T1000 (cell line): ENCODE measurements at places on chromosomes 5 and 9.

DNA sequence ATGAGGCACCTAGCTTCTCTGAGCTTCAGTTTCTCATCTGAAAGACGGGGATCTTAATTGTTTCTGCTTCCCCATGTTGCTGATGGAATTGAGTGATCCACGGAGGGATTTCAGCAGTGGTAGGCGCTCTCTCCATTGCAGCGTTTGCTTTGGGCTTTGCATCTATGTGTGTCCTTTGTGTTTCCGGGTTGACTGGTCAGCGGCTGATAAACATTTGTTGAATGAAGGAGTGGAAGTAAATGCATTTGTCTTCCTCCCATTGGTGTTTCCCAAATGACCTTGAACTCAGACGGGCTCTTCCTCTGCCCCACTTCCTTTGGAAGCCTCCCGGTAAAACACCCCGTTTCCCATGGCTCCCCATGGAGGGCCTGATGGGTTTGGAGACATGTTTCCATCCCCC is 117.2 kb downstream of the GAPVD1 start:
- no peak for DNase-seq

GRCh38 chr5:37996918-37997317 is 157.1 kb upstream of the GDNF start:
- no peak for DNase-seq

GRCh38 chr5:169431386-169431785 is 130.4 kb upstream of the SLIT3 start:
- DNase-seq = no peak

DNA sequence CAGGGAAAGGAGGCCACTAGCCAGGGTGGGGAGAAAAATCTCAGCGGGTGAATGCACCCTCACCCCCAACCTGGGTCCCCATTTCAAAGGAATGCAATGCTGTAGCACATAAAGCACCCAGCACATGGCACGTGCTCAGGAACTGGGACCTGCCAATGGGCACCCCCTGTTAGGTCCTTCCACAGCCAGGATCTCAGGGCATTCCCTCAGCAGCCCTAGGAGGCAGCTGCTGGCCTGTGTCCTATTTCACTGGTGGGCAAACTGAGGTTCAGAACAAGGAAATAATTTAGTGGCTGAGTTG is 8.8 kb downstream of the DNM1 start:
- no peak for DNase-seq

- no peak for DNase-seq
These were observed 151.8 kb downstream of the SEC61B start for GRCh38 chr9:99373912-99374311.
